Large intestine (tissue), 12 donors: ENCODE measurements at places on chromosomes 5 and 9.

GRCh38 chr5:87877495-87877894, 391.1 kb downstream of the TMEM161B start:
- DNase-seq, result no peak

- no peak for DNase-seq
Measured at GRCh38 chr5:2960294-2960693, 208.8 kb upstream of the IRX2 start.

- no peak for DNase-seq
Measured at GRCh38 chr5:143101121-143101520, 302.4 kb downstream of the NR3C1 start.

- DNase-seq, result no peak
Measured at GRCh38 chr5:58834242-58835225, 251.7 kb downstream of the RAB3C start.

GRCh38 chr5:91946870-91947269, 563.8 kb upstream of the ARRDC3 start:
- DNase-seq, result no peak

GRCh38 chr9:34715639-34716215, 5.8 kb upstream of the CCL21 start:
- no peak for DNase-seq

DNA sequence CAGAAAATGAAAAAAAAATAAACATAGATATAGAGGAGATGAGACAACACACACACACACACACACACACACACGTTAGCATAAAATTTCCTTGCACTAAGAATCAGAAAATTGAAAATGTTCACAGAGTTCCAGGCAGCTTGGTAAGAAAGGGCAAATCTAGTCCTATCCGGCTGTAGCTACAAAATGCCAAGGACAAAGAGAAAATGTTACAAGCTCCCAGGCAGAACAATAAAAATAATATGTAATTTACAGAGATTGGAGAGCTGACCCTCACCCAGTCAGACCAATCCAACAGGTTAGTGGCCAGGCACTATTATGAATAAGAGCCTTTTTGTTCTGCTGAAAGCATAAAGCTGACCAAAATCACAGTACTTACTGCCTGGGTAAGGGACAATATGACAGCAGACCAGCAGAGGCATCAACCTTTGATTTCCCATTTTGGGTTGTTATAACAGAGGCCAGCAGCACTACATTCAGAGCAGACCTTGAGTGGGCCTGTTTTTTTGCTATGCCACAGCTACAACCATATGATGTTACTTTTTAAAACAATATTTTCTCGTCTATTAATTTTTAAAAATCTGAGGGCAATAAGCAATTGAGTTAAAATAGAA, 892.6 kb downstream of the TAF11L14 start:
- DNase-seq, result no peak

DNA sequence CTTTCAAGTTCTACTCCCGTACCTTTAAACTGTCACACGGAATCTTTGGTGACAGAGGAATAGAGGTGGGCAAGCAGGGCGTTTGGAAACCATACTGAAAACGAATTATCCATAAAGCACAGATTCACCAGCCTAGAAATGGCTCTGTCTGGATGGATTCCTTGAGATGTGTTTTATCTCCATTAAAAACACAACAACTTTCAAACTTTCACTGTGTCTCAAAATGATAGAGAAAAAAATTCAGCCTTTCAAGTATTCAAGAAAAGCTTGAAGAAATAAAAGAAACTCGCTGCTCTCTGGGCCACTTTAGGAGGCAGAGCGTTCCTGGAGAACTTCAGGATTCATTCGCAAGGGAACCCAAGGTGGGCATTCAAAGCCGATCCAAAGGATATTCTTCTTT, 589 bp upstream of the THBS4 start:
- no peak for DNase-seq

- DNase-seq, result no peak
Measured at GRCh38 chr9:97846347-97846746, 6.7 kb upstream of the FOXE1 start.

DNA sequence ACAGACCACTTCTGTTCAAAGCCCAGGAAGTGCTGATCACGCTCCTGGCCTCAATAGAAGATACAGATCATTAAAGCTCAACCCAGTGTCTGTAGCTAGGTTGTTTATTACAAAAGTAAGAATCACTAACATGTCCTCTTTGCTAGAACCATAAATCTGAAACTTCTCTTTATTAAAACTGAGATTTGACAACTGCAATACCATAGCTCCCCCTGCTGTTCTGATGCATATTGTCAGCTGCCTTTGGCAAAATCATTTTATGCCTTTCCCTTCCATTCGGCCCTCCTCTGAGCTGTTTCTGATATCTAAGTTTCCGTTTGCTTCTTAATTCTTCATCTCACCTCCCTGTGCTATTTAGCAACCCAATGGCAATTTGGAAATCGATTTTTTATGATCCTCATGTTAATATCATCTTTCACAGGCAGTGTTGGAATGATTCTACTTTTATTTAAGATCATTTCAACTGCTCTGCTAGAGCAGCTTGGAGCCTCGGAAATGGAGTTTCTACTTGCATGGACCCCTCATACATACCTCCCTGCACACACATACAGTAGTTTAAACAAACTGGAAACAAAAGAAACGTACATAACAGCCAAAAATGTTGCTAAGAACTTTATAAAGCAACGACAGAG, 998.8 kb downstream of the MAT2B start:
- peak; percentile 29 for DNase-seq

- no peak for DNase-seq
Measured at GRCh38 chr5:31620026-31620425, 18.9 kb upstream of the PDZD2 start.

DNA sequence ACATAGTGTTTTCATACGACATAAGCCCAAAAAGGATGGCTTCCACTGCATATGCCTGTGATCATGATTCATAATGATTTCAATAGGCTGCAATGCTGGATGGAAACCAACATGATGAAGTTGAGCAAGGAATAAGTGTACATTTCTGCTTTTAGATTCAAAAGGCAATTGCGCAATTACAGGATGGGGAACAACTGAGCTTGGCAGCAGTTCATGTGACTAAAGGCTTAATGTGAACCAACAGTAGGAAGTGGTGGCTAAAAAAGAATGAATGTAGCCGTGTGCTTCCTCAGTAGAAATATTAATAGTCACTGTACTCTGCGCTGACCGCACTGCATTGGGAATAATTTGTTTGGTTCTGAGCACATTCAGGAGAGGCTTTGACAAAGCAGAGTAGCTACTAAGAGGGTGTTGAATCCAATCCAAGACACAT, 51.2 kb downstream of the SLC1A3 start:
- DNase-seq, result peak; percentile 62

GRCh38 chr5:42691413-42691937, 65.1 kb upstream of the CCDC152 start:
- peak; percentile 18 for DNase-seq

GRCh38 chr5:117736698-117737097, 1162.1 kb upstream of the SEMA6A start:
- no peak for DNase-seq

GRCh38 chr9:76680716-76681425, 83.4 kb upstream of the PCA3 start:
- DNase-seq, result no peak

- no peak for DNase-seq
Measured at GRCh38 chr9:130263601-130264413, 1.8 kb upstream of the HMCN2 start.

DNA sequence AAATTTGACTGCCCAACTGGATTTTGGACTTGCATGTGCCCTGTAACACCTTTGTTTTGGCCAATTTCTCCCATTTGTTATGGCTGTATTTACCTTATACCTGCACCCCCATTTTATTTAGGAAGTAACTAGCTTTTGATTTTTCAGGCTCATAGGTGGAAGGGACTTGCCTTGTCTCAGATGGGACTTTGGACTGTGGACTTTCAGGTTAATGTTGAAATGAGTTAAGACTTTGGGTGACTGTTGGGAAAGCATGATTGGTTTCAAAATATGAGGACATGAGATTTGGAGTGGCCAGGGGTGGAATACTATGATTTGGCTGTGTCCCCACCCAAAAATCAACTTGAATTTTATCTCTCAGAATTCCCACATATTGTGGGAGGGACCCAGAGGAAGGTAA, 490.2 kb downstream of the PRR16 start:
- DNase-seq, result no peak

DNA sequence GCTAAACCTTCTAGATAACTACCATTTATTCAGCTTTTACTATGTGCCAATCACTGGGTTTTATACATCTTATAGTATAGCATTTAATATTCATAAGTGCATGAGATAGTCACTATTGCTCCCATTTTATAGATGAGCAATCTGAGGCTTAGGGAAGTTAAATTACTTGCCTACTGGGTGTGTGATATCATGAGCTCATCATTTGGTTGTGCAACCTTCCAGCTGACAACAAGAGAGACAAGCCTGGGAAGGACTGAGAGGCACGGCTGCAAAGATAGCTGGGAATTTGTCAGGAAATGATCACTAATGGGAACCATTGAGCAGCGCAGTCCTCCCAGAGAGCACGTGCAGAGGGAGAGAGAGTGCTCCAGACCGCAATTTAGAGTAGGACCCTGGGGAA, 481.6 kb upstream of the KIF2A start:
- DNase-seq, result no peak

- DNase-seq, result no peak
Measured at GRCh38 chr5:157186309-157187045, 5.8 kb downstream of the ITK start.
